HAP-1 (cell line): ENCODE measurements at places on chromosomes 12 and 14.

GRCh38 chr12:15146585-15146984 is 74.6 kb downstream of the RERG start:
- no peak for DNase-seq

DNA sequence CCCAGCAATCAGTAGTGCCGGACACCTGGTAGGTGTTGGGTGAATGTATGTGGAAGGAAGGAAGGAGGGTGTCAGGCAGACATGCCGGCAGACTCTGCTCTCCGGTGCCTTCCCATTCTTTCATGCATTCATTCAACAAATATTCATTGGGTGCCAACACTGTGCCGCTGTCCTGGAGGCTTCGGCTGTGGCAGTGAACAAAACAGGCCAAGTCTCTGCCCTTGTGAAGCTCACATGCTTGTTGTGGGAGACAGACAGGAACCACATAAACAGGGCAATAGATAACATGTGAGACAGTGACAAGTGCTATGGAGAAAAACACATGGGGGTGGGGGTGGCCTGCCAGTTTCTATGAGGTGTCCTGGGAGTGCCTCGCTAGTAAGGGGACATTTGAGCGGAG is 56.5 kb upstream of the ATF1 start:
- no peak for DNase-seq

GRCh38 chr14:97543816-97544215 is 746.6 kb downstream of the VRK1 start:
- no peak for DNase-seq

DNA sequence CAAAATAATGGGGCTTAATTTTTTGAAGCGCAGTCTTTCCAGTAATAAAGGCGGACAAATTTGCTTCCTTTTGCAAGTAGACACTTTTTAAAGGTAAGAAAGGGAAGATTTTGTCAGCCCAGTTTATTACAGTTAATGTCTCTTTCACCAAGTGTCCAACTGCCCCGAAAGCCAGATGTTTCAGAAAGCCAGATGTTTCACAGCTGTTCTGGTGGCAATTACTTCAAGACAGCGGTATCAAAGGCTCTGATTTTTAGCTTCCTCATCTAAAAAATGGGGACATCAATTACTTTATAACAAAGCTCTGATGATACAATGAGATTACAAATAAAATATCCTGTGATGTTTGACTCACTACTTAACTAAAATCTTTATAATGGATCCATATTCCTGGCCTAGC is 1.0 kb downstream of the WBP11 start:
- no peak for DNase-seq

DNA sequence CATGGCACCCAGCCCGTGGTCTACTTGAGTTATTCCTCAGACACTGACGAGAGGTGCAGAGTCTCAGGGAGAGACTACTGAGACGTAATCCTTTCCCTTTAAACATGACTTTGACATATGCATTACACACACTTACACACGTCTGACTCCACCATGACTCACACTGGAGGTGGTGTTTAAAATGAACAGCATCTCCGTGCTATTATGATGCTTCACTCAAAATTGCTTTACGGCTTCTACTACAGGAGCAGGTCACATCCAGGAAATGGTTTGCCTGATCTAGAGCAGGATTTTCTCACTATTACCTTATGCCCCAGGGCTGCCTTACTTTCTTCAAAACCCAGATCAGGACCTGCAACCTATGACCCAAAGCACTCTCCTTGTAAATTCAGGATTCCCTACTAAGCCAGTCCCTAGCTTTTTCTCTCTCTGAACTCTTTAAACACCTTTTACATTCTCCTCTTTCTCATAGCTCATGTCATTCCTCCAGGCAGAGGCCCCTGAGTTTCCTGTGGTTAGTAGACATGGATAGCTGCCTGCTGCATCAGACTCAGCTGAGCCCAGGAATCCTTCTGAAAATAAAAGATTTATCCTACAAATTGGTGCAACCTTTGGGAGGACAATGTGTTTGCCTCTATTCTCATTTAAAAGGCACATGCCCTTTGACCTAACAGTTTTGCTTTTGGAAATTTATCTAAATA is 31.2 kb downstream of the TMCC3 start:
- no peak for DNase-seq

- no peak for DNase-seq
Measured at GRCh38 chr12:82595941-82596340, 90.8 kb upstream of the TMTC2 start.

DNA sequence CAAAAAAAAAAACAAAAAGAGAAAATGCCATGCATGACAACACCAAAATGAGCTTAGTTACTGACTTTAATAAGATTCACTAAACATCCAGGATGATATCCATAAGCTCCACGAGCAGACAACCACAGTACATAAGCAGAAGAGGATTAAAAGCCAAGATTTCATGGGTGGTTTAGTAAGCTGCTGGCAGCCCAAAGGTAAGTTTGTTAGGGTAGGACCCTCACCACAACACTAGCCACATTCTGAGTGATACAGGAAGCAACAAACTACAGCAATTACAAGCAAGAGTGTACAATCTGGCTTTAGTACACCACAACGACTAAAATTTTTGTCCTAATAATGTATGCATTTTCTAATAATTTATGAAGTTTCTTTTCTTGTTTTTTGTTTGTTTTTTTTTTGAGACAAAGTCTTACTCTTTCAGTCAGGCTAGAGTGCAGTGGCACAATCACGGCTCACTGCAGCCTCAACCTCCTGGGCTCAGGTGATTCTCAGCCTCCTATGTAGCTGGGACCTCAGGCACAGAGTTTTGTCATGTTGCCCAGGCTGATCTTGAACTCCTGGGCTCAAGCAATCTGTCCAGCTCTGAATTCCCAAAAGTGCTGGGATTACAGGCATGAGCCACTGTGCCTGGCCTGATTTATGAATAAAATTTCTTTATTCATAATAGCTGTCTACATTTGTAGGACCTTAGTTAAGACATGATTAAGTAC is 221.4 kb downstream of the MED13L start:
- no peak for DNase-seq

- no peak for DNase-seq
Measured at GRCh38 chr14:22893706-22894105, 10.7 kb downstream of the REM2 start.

DNA sequence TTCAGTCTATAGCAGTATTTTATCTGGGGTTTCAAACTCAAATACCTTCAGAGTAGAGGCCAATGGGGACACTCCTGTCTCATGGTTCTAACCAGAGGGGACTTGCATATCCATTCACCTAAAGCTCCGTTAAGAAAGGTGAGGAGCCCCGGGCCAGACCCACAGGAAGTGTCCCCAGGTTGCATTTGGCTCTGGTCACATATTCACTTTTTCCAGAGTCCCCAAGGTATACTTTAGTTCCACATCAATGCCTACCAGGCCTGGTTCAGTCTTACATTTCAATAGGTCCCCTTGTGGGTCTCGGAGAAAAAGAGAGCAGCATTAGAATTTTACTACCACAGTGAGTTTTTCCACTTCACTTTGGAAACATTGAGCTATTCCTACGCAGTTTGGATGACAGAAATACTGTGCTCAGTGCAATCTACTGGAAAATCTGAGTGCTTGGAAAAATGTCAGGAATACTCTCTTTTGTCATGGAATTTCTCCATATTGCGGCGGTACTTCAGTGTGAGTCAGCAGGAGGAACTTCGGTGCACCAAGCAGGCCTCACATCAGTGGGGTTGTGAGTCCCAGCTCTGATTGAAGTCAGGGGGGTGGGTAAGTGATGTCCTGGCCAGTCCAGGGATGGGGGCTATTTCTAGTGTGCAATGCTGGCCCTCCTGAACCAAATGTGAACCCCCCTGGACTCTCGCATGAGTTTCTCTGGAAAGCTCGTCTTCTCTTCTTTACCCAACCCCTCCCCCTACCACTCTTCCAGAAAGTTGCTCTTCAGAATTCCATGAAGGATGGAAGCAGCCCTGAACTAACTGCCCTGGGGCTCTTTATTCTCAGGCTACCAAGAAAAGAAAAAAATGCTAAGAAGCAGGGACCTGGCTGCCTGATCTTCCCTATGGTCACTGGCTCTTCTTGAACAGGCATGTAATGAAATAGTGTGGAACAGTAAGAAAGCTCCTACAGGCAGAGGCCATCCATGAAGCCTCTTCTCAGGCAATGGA is 184.7 kb downstream of the PRKCH start:
- DNase-seq: no peak

- DNase-seq: no peak
Measured at GRCh38 chr12:82688596-82688995, 1.9 kb downstream of the TMTC2 start.

- no peak for DNase-seq
Measured at GRCh38 chr12:50776749-50777728, 13.1 kb downstream of the ATF1 start.

GRCh38 chr14:93994919-93995682 is 2.0 kb upstream of the CCDC197 start:
- no peak for DNase-seq

- no peak for DNase-seq
Measured at GRCh38 chr12:109920261-109920780, 20.2 kb downstream of the TCHP start.

GRCh38 chr12:31117203-31118011 is 43.7 kb downstream of the DDX11 start:
- DNase-seq: peak; percentile 29

DNA sequence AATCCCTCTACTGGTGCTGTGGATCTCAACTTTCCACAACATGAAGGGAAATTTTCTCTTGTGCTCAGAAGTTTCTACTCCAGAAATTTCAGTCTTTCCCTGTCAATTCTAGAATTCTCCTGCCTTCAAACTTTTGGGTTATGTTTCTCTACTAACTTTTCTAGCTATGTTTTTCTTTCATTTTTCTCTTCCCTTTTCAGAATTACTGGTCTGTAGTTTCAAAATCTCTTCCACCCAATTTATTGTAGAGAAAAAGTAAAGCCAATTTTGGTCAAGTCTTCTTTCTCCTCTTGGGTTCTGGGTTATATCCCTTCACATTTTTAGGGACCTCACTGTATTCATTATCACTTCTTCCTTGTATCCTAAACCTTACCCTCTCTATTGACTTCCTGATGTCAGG is 18.9 kb downstream of the CNTN1 start:
- no peak for DNase-seq

GRCh38 chr12:28247806-28248205 is 57.5 kb downstream of the CCDC91 start:
- no peak for DNase-seq

GRCh38 chr14:56889705-56890104 is 79.4 kb upstream of the OTX2 start:
- no peak for DNase-seq

GRCh38 chr12:3483089-3483488 is 7.9 kb upstream of the PRMT8 start:
- no peak for DNase-seq

DNA sequence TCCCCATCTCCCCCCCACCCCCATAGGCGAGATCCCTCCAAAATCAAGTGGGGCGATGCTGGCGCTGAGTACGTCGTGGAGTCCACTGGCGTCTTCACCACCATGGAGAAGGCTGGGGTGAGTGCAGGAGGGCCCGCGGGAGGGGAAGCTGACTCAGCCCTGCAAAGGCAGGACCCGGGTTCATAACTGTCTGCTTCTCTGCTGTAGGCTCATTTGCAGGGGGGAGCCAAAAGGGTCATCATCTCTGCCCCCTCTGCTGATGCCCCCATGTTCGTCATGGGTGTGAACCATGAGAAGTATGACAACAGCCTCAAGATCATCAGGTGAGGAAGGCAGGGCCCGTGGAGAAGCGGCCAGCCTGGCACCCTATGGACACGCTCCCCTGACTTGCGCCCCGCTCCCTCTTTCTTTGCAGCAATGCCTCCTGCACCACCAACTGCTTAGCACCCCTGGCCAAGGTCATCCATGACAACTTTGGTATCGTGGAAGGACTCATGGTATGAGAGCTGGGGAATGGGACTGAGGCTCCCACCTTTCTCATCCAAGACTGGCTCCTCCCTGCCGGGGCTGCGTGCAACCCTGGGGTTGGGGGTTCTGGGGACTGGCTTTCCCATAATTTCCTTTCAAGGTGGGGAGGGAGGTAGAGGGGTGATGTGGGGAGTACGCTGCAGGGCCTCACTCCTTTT is 2.7 kb downstream of the GAPDH start:
- peak; percentile 40 for DNase-seq

- DNase-seq: no peak
Measured at GRCh38 chr14:22588526-22589095, 413 bp downstream of the DAD1 start.

GRCh38 chr12:5003025-5003666 is 40.5 kb upstream of the KCNA5 start:
- DNase-seq: peak; percentile 77

- no peak for DNase-seq
Measured at GRCh38 chr14:64279704-64280668, 14.2 kb downstream of the ESR2 start.

DNA sequence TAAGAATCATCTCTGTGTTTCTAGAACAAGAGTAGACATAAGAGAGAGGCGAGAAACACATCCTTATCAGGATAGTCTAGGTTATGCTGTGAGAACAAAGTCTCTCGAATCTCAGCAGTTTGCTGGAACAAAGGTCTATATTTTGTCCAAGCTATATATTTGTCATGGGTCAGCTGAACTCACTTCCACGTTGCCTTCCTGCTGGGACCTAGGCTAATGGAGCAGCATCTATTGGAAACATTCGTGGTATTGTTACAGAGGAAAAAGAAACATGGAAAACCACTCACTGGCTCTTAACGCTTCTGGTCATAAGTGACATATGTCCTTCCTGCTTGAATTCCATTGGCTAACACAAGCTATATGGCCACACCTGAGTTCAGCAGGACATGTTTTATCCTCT is 112.6 kb upstream of the DYRK2 start:
- no peak for DNase-seq

- no peak for DNase-seq
Measured at GRCh38 chr12:8867786-8868185, 45.4 kb downstream of the A2ML1 start.

DNA sequence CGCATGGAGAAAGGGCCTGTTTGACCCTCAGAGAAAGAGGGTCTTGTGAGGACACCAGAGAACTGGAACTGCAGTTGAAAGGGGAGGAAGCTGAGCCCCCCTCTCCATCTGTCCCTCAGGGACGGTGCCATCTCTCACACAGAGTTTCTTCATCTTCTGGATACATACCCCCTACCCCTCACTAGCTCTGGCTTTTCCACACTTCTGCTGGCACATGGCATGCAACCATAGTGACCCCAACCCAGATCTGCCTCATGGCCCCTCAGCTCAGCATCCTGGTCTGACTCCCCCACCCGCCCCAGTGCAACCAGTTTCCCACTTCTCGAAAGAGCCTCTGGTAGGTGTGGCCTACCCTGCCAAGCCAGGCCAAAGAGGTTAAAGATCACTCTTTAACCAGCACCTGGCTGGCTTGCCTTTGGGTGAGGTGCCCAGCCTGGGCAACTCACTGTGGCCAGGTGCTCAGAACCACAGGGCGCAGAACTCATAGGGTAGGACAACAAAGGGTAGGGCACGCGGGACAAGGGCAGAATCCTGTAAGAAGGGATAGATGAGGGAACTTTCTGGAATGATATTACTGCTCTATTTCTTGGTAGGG is 25.8 kb downstream of the GALNT16 start:
- DNase-seq: no peak
